Epithelial cell of proximal tubule (primary cell): ENCODE measurements at places on chromosomes 6 and 20.

- no peak for DNase-seq
Observed at GRCh38 chr20:13877793-13878192, 93.0 kb downstream of the NDUFAF5 start.

GRCh38 chr6:37371154-37372083 lies 17.6 kb downstream of the RNF8 start:
- DNase-seq, result no peak

DNA sequence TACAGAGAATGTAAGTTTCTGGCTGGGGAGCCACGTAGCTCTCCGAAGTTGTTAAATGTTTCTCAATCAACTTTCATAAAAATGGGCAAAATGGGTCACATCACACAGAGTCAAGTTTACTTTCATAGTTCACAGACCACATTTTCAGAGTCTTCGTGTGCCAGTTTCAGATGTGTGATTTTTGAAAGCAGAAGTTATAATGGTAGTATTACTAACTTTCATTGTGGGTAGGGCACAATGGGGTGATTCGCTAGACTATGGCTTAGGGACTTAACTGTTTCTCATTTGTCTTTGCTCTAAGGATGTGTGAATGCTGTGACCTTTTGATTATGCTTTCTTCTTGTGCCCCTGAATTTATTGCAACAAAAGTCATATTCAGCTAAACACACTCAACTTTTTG lies 109.0 kb upstream of the SUPT3H start:
- DNase-seq, result no peak

- no peak for DNase-seq
Observed at GRCh38 chr6:63904650-63905248, 269.1 kb downstream of the PHF3 start.

GRCh38 chr6:170132561-170132991 lies 158.3 kb downstream of the DLL1 start:
- DNase-seq, result no peak

DNA sequence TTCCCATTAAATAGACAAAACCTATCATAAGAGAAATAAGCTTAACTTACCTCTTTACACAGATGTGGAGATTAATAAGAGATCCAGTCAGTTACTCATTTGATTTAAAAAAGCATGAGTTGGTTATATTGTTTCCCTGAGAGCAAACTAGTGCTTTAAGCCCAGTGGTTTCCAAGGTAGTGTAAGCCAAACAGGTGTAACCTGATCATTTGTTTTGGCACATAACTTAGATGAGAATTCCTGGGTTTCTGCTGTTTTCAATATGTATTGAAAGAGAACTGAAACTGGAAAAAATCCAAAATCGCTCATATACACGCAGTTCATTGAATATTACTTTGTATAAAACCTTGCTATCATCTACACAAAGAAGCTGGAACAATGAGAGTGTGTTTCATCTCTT lies 30.5 kb upstream of the SMIM8 start:
- no peak for DNase-seq

GRCh38 chr6:62570372-62570771 lies 284.3 kb upstream of the KHDRBS2 start:
- no peak for DNase-seq

DNA sequence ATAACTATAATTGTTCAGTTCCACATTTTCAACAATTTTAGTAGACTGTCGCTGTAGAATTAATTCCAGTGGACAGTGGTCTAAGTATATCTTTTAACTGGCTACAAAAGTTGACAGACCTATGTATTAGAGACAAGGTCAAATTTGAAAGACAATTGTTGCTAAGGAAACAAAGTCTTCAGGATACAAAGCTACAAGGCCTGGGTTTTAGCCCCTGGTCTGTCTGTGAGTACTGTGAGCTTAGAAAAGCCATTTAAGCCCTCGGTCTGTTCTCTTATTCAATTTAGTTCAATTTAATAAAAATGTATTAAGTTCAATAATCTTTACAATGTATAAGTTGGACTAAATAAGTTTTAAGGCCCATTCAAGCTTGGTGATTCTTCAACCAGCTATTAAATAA lies 352.5 kb downstream of the HDGFL1 start:
- DNase-seq, result no peak

GRCh38 chr6:83097675-83098074 lies 30.2 kb downstream of the DOP1A start:
- no peak for DNase-seq

GRCh38 chr6:81575442-81575841 lies 177.0 kb downstream of the TENT5A start:
- no peak for DNase-seq

GRCh38 chr6:129015721-129016120 lies 132.8 kb downstream of the LAMA2 start:
- no peak for DNase-seq

DNA sequence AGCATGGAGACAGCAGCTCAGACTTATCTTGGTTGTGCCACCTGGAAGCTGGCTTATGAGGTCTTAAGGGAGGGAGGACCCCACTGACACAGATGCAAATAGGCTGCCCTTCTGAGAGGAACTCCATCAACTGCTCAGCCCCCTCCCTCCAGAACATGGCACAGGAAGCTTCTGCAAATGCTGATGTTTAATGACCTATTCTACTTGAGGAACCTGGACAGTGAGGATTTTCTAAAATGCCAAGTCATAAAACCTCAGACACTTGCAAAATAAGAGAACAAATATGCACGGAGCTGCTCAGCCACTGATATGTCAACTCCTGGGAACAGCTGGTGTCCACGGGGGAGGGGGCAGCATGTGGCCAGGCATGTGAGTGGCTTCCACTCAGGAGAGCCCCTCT lies 3.5 kb downstream of the CST9 start:
- no peak for DNase-seq

GRCh38 chr20:16917636-16918035 lies 169.5 kb downstream of the OTOR start:
- DNase-seq, result no peak

DNA sequence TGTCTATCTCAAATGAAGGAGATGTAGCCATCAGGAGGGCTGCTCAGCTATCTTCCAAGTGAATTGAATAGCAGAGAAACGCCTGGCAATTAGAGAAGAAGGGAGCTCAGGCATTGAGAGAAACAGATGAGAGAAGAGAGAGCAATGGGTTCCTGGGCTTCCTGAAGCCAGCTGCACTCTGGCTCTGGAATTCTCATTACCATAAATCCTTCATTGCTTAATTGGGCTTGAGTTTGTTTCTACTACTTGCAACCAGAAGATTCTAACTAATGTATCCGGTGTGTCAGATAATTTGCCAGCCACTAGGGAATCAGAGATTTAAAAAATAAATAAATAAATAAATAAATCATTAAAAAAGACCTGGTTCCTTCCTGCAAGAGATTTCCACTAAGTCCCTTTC lies 25.0 kb upstream of the CDKAL1 start:
- no peak for DNase-seq

GRCh38 chr6:159252955-159253508 lies 83.8 kb downstream of the FNDC1 start:
- peak; percentile 22 for DNase-seq

DNA sequence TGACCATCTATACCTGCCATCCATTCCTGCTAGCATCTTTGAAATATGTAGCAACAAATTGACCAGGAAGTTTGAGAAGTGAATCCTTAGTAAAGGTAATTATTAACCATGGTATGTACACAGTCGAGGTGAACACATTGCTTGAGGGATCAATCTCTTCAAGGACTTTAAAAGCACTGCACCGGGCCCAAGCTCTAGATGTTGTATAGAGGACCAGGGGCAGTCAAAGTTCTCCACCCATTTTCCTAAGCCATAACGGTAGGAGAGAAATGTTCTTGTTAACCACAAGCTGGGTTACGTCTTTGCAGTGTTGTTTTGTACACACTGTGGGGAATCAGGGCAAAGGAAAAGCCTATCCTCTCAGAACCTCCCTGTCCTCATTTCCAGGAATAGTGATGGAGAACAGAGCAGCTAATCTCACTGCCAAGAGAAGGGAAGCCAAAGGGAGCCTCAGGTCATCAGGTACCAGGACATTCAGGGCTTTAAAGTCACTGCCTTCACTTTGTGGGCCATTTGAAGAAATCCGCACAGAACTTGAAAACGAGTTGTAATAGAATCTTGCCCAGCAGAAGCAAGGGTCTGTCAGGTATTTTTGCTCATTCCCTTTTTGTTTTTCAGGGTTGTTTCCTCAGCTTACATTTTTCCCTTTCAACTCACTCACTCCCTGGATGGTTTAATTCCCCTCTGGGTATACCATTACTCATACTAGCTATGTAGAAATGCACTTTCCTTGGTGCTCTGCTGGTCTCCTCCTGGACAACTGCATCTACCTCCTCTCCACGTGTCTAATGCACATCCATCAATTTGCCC lies 5.3 kb upstream of the PM20D2 start:
- DNase-seq, result no peak

GRCh38 chr6:67886036-67886707 lies 748.9 kb upstream of the ADGRB3 start:
- DNase-seq, result no peak

DNA sequence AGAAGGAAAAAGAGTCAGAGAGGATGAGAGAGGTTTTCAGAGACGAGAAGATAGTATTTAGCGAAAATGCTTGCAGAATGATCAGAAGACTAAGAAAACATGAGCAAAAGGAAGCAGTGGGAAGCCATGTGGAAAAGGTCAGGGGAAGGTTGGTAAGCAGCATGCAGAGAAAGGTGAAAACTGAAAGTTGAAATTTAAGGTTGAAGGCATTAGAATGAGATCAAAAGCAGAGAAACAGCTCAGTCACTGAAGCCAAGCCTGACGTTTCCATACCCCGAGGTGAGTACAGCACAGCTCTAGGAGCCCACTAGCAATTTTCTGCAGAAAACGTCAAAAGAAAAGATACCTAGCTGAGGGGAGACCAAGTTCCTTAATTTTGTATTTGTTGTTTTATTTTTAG lies 19.1 kb upstream of the TFB1M start:
- DNase-seq, result no peak

DNA sequence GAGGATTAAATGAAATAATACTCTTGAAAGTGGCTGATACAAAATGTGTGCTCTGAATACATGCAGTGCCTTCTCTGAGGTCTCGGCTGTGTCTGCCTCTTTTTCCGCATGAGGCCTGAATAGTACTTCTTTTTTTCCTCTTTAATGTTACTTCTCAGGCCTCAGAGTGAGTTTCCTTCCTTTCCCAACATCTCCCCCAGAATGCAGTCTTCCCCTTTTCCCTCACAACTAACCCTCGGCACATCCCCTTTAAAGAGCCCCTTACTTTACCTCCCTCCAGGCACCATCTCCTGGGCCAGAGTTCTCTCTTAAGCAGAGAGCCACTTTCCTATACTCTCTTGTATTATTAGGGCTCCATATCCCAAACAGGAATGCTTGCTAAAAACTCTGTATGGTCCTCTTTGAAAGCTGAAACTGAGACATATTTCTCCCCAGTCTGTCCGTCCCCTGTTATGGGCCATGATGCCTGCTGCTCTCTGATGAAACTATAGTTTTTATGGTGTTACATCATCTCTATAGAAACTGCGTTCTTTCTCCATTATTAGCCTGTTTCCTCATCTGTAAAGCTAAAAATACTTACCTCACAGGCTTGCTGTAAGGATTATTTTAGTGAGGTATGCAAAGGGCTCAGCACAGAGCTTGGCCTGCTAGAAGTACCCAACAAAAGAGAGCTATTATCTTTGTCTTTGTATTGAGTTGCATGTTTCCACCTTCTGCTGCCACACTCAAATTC lies 2.3 kb downstream of the PLAGL2 start:
- DNase-seq, result no peak

GRCh38 chr6:158910484-158911440 lies 89.2 kb downstream of the RSPH3 start:
- no peak for DNase-seq

- no peak for DNase-seq
Observed at GRCh38 chr6:53795702-53796450, 1.1 kb downstream of the LRRC1 start.

GRCh38 chr6:79421707-79422484 lies 115.3 kb downstream of the LCA5 start:
- DNase-seq, result peak; percentile 76

DNA sequence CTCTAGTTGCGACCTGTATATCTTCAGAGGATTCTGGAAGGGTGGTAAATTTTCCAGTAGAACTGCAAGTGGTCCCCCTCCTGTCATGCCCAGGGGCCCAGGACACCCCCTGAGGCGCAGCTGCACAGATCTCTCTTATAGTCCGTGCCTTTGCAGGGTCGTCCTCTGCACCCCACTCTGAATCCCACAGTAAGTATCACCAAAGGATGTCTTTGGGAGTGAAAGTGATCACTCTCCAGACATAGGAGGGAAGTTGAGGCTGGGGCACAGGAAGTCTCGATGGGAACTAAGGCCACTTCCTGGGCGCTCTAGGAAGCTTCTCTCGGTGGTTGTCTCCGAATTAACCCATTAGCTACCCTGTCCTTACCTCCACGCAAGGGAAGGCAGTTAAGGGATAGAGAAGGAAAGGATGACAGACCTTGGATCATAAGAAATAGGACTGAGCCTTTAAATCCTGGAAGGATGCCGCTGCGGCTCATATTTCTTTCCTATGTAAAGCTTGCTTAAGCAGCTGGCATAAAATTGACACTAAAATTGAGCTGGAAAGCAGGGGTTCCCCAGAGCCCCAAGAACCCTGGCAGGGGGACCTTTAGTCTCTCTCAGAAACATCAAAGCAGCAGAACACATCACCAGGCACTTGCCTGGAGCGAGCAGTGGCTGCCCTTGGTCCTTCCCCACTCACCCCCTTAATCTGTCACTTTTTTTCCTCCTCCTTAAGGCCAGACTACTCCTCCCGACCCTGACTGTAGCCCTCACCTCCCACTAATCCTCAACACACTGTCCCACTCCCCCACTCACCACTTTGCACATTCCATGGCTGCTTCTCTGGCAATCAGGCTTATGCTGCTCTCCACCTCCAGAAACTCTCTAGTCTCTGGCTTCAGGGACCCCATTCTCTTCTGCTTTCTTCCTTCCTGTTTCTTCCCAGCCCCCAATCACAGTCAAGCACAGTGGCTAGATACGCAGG lies at the start of gene ZKSCAN4:
Gene ZKSCAN4 (minus strand): TSS at position 261 of the 967 bp plus-strand sequence. CDS start 289 bp downstream, outside the sequence.
- peak; percentile 66 for DNase-seq

DNA sequence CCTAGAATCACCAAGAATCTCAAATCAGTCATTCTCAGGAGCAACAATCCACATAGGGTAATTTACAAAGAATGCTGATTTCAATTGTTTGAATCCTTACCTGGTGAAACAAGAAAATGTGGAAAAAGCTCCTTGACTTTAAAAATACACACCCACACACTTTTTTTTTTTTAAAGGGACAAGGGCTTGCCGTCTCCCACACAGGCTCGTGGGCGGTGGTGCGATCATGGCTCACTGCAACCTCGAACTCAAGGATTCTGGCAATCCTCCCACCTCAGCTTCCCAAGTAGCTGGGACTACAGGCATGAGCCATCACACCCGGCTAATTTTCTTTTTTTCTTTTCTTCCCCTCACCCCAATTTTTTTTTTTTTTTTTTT lies 30.7 kb downstream of the PARD6B start:
- DNase-seq, result no peak

GRCh38 chr20:63289311-63290135 lies 3.5 kb upstream of the COL20A1 start:
- DNase-seq, result no peak

GRCh38 chr20:54268941-54269340 lies 61.1 kb downstream of the PFDN4 start:
- DNase-seq, result no peak

DNA sequence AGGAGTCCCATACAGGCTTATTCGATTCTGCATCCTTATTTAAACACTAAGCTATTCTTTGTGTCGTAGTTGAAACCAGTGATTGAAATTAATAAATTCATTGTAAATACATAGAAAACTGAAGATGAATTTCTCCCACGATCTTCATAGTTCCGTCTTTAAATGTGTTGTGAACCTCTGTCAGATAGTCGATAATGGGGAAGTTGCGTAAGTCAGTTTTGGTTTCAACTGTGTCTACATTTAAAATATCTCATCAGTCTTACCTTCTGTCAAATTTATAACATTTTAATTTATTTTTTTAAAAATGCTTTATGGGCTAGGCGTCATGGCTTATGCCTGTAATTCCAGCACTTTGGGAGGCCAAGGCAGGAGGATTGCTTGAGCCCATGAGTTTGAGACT lies 12.7 kb downstream of the STX11 start:
- no peak for DNase-seq
